ENCODE measurements at places on chromosomes 4 and X.

GRCh38 chr4:5866841-5867813 lies 25.8 kb downstream of the CRMP1 start:
- DNase-seq = no peak

DNA sequence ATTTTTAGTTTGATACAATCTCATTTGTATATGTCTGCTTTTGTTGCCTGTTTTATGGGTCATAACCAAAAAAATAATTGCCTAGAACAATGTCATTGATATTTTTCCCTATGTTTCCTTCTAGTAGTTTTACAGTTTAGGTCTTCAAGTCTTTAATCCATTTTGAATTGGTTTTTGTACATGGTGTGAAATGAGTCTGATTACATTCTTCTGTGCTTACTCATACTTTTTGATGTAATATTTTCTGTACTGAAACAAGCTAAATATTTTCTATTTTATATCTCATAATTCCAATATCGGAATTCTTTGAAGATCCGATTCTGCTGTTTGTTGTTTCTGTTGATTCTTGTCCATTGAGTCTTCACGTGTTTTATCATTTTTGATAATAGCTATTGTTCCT lies 10.6 kb downstream of the TMEM156 start:
- DNase-seq = no peak

GRCh38 chr4:110609044-110609750 lies 13.7 kb downstream of the PITX2 start:
- no peak for DNase-seq

- no peak for DNase-seq
Measured at GRCh38 chr4:2646396-2647149, 109.6 kb downstream of the TNIP2 start.

Data from HAP-1 (cell line).